ENCODE measurements at places on chromosomes 3 and 15. TPM values are rescaled to one million over a fixed set of nuclear protein-coding genes. Genes with fewer than 3 reads are reported as not detected.
A peak's percentile ranks its signal among the peaks of the same experiment; 100 is the strongest.

DNA sequence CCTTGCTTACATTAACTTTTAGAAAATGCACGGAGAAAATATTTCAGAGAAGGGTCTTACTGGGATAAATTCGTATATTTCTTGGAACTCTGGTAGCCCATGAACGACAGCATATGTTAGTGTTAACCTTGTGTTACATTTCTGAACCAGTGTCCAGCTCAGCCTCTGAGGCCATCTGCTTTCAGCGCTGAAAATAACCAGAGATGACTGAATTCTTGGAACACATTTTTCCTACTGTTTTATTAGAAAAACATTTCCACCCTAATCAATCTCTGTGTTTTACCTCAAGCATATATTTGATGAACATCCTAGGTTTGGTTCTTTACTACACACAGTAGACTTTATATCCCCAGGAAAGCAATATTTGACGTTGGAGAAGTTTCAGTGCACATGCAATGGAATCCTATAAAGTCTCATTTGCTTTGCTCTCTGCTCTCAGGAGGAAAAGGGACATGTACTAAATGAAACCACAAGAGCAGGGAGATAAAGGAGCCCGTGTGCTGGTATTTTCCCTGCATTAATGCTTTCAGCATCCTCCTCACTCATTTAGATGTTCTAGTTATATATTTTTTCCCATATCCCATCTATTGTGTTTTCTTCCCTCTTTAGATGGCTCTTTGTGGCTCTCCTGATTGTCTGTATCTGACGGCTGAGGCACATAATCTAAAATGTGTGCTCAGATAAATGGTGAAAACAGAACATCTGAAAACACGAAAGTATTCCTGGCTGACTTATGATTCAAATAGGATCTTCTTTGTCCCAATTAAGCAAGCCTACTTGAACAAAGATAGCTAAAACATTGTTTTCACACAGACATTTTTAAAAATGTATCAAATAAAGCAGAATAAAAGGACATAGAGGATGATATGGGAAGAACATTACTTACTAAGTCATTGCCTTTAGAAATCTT is 151.7 kb upstream of the KCNMB2 start:
- H3K27me3 ChIP-seq: no peaks in the 10 kb centered on the region
- H3K4me3 ChIP-seq: no peak overlapping the region
- H3K27ac ChIP-seq: no peak overlapping the region
- DNase-seq: no peak
- no peaks in the 10 kb centered on the region for H3K36me3 ChIP-seq
- no peaks in the 10 kb centered on the region for H3K4me1 ChIP-seq

The C3orf85 gene
- total RNA-seq: not detected

DNA sequence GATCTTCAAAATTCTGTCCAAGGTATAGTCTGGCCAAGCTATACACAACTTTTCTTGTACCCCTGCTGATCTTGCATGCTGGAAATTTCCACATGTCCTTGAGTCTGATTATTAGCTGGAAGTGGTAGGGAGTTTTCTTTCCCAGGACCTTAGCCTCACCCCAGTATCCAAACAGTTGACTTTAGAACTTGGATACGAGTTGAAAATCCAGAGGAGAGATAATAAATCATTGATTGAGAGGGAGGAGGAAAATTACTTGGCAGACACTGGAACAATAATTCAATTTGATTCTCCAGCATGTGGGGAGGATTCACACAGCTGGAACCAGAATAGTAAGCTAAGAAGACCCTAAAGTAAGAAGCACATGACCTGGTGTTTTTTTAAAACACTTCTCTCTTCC is 116.4 kb downstream of the IL5RA start:
- no peaks in the 10 kb centered on the region for H3K36me3 ChIP-seq
- no peak overlapping the region for H3K27ac ChIP-seq
- no peaks in the 10 kb centered on the region for H3K27me3 ChIP-seq
- DNase-seq: no peak

DNA sequence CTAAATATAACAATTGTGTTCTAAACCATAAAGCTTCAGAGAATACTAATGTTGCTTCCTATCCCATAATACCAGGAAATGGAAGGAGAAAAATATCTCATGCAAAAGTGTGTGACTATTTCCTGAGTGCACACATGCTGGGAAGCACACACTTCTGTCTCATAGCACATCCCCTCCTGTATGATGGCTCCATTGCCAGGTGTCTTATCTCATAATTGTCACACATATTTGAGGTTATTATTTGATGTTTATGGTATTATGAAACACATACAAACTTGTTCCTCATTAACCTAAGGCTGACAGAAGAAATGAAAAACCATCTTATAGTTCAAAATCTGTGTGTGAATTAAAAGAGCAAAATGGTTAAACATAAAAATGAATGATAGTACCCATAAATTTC is 65.4 kb downstream of the SERP1 start:
- no peak overlapping the region for H3K27ac ChIP-seq
- DNase-seq: no peak
- H3K4me3 ChIP-seq: no peak overlapping the region
- no peaks in the 10 kb centered on the region for H3K27me3 ChIP-seq
- H3K4me1 ChIP-seq: no peaks in the 10 kb centered on the region
- H3K36me3 ChIP-seq: no peaks in the 10 kb centered on the region

The ZMYND10 gene
- 1.8 TPM for total RNA-seq

The OXTR gene
- 0.11 TPM for total RNA-seq

- peaks cover 15% of the 10 kb centered on the region for H3K27me3 ChIP-seq
- no peak overlapping the region for H3K4me3 ChIP-seq
- DNase-seq: no peak
- no peaks in the 10 kb centered on the region for H3K36me3 ChIP-seq
- no peak overlapping the region for H3K27ac ChIP-seq
Measured at GRCh38 chr3:53510508-53510907, 16.1 kb downstream of the CACNA1D start.

The CLDN11 gene
- not detected for total RNA-seq

The PAQR9 gene
- not detected for total RNA-seq

DNA sequence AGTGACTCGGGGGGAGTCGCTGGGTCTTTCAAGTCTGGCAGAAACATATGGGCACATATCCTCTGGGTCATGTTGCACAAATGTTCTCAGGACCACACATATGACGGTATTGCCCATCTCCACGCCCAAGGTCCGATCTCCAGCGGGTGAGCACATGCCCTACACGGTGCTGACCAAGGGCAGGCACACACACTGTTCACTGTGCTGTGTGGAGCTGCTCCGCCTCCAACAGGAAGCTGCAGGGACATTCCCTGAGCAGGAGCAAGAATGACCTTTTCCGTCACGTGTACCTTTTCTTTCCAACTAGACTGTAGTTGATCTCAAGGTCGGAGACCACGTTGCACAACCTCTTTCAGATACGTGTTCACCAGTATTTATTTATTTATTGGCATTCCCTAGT is 41.7 kb upstream of the B3GNT5 start:
- no peak overlapping the region for H3K27ac ChIP-seq
- no peaks in the 10 kb centered on the region for H3K27me3 ChIP-seq
- H3K36me3 ChIP-seq: no peaks in the 10 kb centered on the region
- no peaks in the 10 kb centered on the region for H3K4me1 ChIP-seq
- H3K4me3 ChIP-seq: no peak overlapping the region

The GOLGA6L22 gene
- total RNA-seq: not detected

- H3K27me3 ChIP-seq: no peaks in the 10 kb centered on the region
- DNase-seq: no peak
- no peaks in the 10 kb centered on the region for H3K36me3 ChIP-seq
- no peak overlapping the region for H3K4me3 ChIP-seq
Measured at GRCh38 chr3:169305460-169305859, 358.1 kb downstream of the MECOM start.

- no peak for DNase-seq
- H3K27ac ChIP-seq: no peak overlapping the region
- H3K4me1 ChIP-seq: no peaks in the 10 kb centered on the region
- H3K36me3 ChIP-seq: no peaks in the 10 kb centered on the region
- no peak overlapping the region for H3K4me3 ChIP-seq
Measured at GRCh38 chr3:168467115-168467714, 371.5 kb upstream of the GOLIM4 start.

- no peaks in the 10 kb centered on the region for H3K36me3 ChIP-seq
- no peaks in the 10 kb centered on the region for H3K4me1 ChIP-seq
- H3K27me3 ChIP-seq: no peaks in the 10 kb centered on the region
- H3K4me3 ChIP-seq: no peak overlapping the region
- no peak for DNase-seq
Measured at GRCh38 chr15:67419705-67420104, 101.2 kb upstream of the C15orf61 start.

- H3K4me3 ChIP-seq: no peak overlapping the region
- no peaks in the 10 kb centered on the region for H3K4me1 ChIP-seq
- no peaks in the 10 kb centered on the region for H3K27me3 ChIP-seq
- no peak overlapping the region for H3K27ac ChIP-seq
Measured at GRCh38 chr3:195931582-195932273, 23.4 kb upstream of the TNK2 start.

The PAK6 gene
- total RNA-seq: 0.34 TPM

GRCh38 chr3:32951410-32951811 is at the start of gene CCR4:
CCR4 (plus strand) TSS chr3:32951644; CDS start chr3:32953423, 1,779 bp downstream.
- peak within 1 kb of the TSS; percentile 70 for H3K27ac ChIP-seq
- no peaks in the 10 kb centered on the region for H3K27me3 ChIP-seq
- H3K36me3 ChIP-seq: peaks cover 9% of the 10 kb centered on the region
- peak; percentile 48 for DNase-seq
- peaks cover 45% of the 10 kb centered on the region for H3K4me1 ChIP-seq

DNA sequence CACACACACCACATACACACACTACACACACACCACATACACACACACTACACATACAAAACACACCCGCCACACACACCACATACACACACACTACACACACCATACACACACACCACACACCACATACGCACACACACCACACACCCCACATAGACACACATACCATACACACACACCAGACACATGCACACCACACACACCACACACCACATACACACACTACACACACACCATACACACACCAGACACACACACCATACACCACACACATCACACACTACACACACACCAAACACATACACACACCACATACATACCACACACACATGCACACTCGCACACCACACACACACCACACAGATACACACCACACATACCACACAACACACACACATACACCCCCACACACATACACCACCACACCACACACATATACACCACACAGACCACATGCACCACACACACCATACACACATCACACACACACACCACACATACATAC is 26.3 kb downstream of the CPN2 start:
- no peak overlapping the region for H3K27ac ChIP-seq
- H3K4me3 ChIP-seq: no peak overlapping the region
- H3K4me1 ChIP-seq: peaks cover 13% of the 10 kb centered on the region
- H3K27me3 ChIP-seq: no peaks in the 10 kb centered on the region

GRCh38 chr3:16467393-16467792 is 46.1 kb downstream of the RFTN1 start:
- peaks cover 16% of the 10 kb centered on the region for H3K36me3 ChIP-seq
- no peaks in the 10 kb centered on the region for H3K27me3 ChIP-seq
- DNase-seq: peak; percentile 14
- H3K4me1 ChIP-seq: peaks cover 38% of the 10 kb centered on the region
- H3K27ac ChIP-seq: peak overlapping the region; percentile 18
- H3K4me3 ChIP-seq: no peak overlapping the region

The CLRN1 gene
- not detected for total RNA-seq

DNA sequence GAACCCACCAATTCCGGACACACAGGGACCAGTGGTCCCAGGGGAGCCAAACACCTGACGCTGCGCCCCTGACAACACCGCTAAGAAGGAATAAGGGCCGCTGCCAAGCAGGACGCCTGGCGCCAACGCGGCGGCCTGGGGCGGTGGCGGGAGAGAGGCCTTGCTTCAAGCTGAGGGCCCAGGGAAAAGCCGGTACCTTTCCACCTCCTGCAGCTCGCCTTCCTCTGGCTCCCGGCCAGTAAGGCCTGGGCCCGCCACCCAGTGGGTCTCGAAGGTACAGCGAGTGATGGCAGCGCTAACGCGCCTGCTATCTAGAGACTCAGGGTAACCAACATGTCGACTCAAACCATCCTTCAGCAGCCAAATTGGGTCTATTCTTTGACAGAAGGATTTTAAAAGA is 1074.1 kb downstream of the SI start:
- H3K27ac ChIP-seq: no peak overlapping the region
- no peak for DNase-seq
- H3K27me3 ChIP-seq: no peaks in the 10 kb centered on the region

The TGM5 gene
- total RNA-seq: not detected

GRCh38 chr3:71466483-71466882 is 117.0 kb downstream of the FOXP1 start:
- H3K36me3 ChIP-seq: peaks cover 22% of the 10 kb centered on the region
- no peak for DNase-seq
- H3K27me3 ChIP-seq: no peaks in the 10 kb centered on the region
- peaks cover 44% of the 10 kb centered on the region for H3K4me1 ChIP-seq

- no peak overlapping the region for H3K27ac ChIP-seq
- H3K36me3 ChIP-seq: no peaks in the 10 kb centered on the region
- no peaks in the 10 kb centered on the region for H3K27me3 ChIP-seq
- H3K4me3 ChIP-seq: no peak overlapping the region
- no peaks in the 10 kb centered on the region for H3K4me1 ChIP-seq
Measured at GRCh38 chr3:21621181-21621651, 129.8 kb downstream of the ZNF385D start.

All from CD4-positive, alpha-beta T cell (primary cell).